ENCODE measurements at places on chromosomes 2 and 18.

DNA sequence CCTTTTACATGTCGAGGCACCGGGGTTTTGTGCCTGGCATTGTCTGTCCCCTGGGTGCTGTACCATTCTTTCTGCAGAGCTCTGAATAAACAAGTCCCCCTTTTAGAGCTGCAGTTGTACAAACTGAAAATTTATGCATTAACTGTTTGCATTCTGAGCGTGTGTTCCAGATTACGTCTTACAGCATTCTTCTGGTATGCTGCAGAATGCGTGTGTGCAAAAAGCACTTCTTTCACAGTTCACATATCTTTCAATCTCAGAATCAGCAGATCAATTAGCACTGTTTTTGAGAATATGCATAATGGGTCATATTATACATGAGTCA is 27.5 kb downstream of the MEIS1 start:
- no peak for DNase-seq

DNA sequence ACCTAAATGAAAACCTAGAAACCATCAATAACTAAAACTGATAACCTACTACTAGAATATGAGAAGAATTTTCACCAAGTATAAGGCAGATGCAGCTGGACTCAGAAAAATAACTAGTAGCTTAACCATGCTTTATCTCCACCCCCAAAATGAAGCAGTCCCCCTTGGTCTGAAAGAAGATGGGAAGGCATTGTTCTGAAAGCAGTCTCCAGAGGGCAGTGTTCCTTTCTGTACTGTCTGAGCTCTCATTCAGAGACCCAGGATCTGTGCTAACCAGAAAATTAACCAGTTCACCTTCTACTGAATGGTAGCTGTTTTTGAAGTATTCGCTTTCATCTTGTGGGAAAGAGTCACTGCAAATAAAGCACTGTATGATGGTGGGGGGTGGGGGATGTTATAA is 273.0 kb downstream of the PDE11A start:
- DNase-seq, result peak; percentile 19

DNA sequence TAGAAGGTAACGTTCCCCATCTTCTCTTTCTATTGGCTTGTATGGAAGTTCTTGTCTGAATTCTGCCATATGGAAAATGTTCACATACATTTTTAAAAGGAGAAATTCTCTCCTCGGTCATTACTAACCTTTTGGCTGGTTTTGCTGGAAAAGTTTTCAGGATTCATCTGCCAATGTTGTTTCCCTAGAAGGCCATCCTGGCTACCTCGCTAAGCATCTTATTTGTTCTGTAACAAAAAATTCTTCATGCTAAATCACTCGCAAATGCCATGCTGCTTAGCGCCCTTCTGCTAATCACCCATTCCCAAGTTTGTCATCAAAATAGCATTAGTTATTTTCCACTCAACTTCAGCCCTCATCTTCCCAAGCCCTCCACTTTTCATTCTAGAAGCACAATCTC is 262.0 kb downstream of the SLC8A1 start:
- DNase-seq, result no peak

DNA sequence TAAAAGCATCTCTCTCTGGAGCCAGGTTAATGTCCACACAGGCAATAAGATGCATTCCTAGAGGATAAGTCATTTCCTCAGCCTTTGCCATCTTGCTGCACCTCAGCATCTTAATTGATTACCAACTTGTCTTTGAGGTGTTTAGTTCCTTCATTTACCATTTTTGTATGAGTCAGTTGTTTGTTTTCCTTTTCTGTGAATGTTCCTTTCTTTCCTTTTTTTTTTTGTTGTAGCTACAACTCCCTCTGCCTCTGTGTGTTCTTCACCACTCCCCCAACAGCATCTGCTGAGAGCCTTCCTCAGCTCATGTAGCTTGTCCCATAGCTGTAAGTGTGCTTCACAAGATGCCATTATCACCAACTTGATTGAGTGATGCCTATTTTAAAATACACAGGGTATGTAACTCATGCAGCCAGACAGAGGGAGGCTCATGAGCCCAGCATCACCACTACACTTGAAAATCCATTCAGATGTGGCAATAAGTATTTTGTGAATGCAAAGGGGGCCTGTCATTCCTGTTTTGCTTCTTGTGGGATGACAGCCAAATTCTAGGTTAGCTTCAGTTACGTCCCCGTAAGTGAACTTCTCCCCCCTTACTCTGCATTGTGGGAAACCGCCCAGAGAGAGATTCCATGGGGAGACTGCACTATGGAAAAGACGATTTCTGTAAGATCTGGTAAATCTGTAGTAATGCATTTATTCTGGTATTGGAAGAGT is 315.9 kb upstream of the ZEB2 start:
- no peak for DNase-seq

DNA sequence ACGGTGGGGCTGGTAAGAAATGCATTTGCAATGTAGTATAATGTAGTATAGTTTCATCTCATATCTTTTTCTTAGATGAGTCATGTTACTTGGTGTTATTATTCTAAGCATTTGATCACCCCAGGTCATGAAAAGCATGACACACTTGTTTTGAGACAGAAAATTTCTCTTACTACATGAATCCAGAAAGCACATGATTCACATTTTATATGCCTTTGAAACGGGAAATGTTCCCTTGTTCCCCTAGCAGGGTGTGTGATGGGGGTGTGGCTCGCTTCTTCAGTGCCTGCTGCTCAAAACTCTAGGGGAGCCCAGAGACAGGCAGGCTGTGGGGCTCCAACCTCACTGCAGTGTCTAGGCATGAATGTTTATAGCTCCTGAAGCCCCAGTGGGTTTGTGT is 116.0 kb upstream of the RAB27B start:
- peak; percentile 7 for DNase-seq

DNA sequence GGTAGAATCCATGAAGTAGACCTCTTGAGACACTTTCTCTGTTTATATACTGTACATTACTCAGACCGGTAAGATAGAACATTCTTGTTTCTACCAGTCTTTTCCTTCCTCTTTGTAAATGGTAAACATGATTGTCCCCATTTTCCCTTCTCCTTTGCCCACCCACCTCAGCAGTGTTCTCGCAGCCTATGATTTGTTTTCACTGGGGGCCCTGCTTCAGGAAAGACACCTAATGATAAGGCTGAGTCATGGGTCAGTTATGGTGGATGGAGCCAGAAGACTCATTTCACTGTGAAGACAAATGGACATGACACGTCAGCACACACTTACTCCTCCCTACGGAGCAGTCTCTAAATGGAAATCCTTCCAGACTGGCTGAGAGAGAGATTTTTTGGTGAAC is 23.7 kb downstream of the CENPO start:
- no peak for DNase-seq

GRCh38 chr2:147420947-147421675 is 423.7 kb upstream of the ACVR2A start:
- DNase-seq, result no peak

DNA sequence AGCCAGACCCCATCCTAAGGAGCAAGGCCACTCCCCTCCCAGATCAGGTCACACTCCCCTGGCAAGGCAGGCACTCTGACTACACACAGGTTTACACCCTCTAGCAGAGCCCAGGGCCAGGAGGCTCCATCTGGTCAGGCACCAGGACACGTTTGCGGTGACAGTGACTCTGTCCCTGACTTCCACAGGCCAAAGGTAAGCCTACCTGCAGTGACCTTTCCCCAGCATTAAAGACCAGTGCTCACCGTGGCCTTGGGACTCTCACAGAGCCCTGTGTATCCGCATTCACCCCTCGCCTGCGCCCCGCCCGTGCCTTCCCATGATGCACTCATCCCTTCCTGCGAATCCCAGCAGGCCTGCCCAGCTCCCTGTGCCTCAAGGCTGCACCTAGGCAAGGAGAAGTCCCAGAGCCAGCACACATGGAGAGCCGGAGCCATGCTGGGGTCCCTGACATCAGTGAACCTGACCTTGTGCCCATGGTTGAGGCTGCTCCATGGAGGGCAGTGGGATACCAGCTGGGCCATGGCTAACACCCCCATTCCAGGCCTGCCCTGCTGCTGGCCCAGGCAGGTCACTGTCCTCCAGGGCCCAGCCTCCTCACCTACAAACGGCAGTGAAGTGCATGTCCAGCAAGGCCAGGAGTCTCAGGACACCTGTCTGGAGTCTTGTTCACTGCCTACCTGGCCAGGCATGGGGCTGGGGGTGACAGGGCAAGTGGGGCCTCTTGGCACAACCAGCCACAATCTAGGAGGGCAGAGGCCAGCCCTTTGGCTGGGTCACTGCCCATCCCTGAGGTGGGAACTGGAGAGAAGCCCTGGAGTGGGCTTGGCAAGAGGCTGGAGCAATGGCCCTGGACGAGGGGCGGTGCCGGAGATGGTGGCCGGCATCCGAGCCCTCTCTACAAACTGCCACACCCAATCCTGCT is 3.0 kb downstream of the NEURL3 start:
- DNase-seq, result peak; percentile 27

GRCh38 chr18:7740821-7741220 is 173.7 kb downstream of the PTPRM start:
- DNase-seq, result no peak

DNA sequence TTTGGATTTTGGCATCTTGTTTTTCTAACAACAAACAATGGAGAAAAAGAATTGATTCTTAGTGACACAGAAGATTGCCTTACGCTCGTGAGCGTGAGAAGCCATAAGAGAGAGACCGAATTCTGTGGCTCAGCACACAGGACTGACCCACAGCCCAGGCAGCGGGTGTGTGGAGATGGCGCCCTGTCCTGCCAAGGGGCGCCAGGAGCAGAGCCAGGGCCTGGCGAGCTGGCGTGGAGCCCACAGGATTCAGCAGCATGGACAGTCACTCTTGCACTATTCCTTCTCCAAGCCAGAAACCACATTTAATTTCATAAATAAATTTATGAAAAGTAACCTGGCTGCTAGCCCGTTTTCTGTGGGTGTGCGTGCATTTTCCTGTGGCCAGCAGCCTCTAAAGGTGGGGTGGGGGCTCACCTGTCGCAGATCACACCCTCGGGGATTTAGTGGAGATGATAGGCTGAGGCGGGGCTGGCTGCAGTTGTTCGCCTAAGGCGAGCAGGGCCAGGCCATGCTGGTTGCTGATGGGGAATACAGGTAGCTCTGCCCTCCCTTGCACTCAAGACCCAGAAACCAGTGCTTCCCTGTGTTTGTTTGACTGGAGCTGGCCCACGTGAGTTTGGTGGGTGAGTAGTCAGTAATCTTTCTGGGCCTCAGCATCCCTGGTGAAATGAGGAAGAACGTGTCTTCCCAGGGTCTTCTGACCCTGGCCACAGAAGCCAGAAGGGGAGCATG is 46.2 kb downstream of the FAM168B start:
- DNase-seq, result no peak

- no peak for DNase-seq
Measured at GRCh38 chr2:110637093-110637492, 40.8 kb downstream of the BUB1 start.

- no peak for DNase-seq
Measured at GRCh38 chr2:109513230-109513629, 100.5 kb downstream of the SEPTIN10 start.

DNA sequence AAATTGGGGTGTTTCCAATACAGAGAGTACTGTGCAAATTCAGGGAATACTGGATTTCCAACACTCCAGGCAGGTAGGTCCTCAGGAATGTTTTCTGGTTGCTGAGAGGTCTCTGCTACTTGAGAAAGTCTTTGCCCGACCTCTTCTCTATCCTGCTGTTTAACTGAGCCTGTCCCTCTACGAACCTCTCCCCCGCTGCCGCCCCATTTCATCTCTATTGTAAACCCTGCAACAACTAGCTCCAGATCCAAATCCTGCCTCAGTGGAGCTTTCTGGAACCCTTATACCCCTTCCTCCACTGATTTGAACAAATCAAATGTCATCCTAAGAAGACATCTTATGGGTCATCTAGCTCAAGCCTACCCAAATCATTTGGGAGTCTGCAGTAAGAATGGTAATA is 1.3 kb downstream of the EIF4E2 start:
- no peak for DNase-seq

- DNase-seq, result no peak
Measured at GRCh38 chr18:49023271-49023937, 72.6 kb upstream of the SMAD7 start.

DNA sequence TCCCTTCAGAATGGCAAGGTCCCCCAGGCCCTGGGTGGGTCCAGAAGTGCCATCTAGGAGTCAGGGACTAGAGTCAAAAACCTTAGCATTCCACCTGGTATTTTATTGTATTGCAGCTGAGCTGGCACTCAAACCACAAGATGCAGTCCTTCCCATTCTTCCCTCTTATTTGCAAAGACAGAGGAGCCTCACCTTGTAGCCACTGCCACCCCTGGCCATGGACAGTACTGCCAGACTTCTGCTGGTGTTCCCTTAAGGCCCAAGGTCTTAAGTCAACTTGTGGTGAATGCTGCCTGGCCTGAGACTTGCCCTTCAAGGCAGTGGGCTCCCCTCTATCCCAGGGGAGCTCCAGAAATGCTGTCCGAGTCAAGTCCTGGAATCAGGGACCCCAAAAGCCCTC is 6.9 kb downstream of the UGT1A10 start:
- DNase-seq, result no peak

- no peak for DNase-seq
Measured at GRCh38 chr2:38180754-38181153, 104.8 kb upstream of the CYP1B1 start.

DNA sequence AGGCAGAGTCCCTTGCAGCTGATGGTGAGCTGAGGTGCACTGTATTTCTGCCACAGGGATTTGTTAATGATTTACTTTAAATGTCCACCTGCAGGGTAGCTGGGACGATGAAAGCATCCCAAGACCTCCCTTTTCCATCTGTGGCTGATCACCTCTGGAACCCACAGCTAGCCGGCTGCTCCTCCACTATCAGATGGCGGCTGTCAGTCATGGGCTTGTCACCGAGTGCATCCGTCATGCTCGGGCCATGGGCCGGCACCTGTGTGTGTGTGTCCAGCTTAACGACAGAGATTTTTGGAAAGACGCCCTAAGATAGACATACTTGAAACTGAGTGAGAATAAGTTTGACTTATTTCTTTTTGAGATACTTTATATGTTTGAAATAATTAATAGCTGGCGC is 235.2 kb downstream of the FAM210A start:
- DNase-seq, result no peak

GRCh38 chr2:153405196-153405595 is 73.4 kb downstream of the RPRM start:
- DNase-seq, result no peak

DNA sequence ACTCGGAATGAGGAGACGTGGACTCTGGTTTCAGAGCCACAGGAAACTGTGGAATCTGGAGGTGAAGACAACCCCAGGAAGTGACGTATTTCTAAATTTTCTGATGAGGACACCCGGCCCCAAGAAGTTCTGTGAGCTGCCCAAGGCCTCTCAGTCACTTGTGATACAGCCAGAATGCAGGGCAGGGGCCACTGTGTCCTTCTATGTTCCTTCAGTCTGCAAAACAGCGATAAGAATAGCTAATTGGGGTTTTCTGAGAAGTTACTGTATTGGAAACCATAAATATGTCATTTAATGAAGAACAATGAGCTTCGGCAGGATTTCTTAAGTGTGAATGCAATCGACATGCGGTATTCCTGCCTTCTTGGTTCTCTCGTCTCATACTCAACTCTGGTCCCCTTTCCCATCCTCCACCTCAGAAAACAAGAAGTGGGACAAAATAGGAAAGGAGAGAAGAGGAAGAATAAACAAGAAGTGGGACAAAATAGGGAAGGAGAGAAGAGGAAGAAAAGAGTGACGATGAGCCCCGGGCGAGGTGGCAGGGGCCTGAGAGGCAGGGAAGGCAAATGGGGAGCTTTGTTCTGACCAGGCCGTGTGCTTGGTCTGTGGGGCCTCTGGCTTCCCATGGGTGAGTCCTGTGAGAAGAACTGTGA is 282.0 kb upstream of the REV1 start:
- DNase-seq, result no peak

- DNase-seq, result no peak
Measured at GRCh38 chr18:59643740-59644139, 53.5 kb downstream of the CCBE1 start.

- DNase-seq, result peak; percentile 68
Measured at GRCh38 chr2:233867993-233868532, at the start of gene MSL3B. MSL3B (minus strand) TSS chr2:233868386.
